ENCODE measurements at places on chromosomes 4 and X.

DNA sequence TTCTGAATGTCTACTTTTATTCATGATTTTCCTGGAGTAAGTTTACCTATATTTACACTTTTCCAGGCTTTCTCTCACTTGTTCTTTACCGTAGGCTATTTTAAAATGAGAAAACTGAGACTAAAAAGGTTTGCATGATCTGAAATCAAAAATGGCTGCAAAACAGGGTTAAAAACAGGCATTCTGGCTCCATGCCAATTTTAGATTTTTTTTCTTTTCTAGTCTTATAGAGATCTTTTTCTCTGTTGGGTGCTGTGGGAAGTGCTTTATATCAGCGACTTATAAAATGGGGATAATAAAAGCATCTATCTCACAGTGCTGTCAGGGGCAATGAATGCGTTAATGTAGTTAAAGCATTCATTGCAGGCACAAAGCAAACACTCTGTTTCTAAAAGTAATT, 294.8 kb downstream of the PACRGL start:
- DNase-seq: no peak

DNA sequence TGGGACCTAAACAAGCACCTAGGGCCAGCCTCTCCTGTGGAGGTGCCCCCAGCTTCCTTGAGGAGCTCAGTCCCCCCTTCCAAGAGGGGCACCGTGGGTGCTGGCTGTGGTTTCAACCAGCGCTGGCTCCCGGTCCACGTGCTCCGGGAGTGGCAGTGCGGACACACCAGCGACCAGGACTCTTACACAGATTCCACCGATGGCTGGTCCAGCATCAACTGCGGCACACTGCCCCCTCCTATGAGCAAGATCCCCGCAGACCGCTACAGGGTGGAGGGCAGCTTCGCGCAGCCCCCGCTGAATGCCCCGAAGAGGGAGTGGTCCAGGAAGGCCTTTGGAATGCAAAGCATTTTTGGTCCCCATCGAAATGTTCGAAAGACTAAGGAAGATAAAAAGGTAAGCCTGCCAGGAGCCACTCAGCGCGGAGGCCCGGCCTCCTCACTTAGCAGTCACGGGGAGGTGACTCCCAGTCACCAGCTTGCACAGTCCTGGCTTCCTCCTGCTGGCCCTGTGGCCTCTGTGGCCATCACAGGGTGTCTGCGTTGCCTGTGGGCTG, 24.9 kb downstream of the RGS12 start:
- DNase-seq: no peak

- DNase-seq: no peak
These were observed 18.7 kb upstream of the CXCL13 start for GRCh38 chr4:77586951-77587383.

- DNase-seq: no peak
These were observed 28.1 kb downstream of the SLC25A43 start for GRCh38 chrX:119427024-119427794.

- no peak for DNase-seq
These were observed 136.5 kb upstream of the NKX1-1 start for GRCh38 chr4:1542516-1543320.

GRCh38 chrX:136067097-136067496, 80.2 kb upstream of the FHL1 start:
- no peak for DNase-seq

- DNase-seq: no peak
These were observed 315.9 kb downstream of the MAPK10 start for GRCh38 chr4:86043755-86044592.

GRCh38 chr4:8778291-8778690, 93.3 kb downstream of the HMX1 start:
- no peak for DNase-seq
